ENCODE measurements at places on chromosomes 3 and 15.

GRCh38 chr15:58308742-58309355 is 122.9 kb upstream of the LIPC start:
- DNase-seq: no peak

DNA sequence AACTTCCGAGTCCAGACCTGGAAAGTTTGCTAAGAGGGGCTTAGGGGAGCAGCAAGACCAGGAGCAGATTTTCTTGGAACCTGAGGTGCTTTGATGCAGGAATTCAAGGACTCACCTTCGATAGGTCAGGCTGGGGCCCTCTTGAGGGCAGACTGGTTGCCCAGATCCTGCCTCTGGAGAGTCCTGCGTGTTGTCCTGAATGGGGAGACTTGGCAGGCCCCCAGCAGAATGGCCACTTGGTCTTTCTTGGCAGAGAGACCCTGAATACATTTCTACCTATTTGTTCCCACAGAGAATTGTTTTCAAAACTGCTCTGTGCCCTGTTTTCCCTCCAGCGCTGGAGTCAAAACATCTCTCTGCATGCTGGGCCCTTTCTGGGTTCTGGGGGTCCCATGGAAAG is 4.2 kb downstream of the KLF13 start:
- no peak for DNase-seq

DNA sequence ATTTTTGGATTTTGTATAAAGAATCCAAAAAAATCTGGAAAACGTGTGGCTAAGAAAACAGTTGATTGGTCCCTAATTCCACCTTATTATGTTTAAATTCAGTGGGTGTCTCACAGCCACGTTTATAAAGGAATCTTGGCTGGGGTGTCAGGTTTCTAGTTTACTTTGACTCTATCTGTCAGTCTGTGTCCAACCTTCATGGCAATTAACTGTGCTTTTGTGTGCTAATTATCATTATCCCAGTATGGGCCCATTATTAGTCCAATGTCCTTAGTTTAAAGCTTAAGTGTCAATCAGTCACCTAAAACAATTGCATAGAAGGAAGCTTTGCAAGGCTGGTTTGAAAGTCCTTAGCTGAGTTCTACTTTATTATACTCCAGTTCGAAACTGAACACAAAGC is 3.7 kb upstream of the CNTN4 start:
- DNase-seq: no peak

DNA sequence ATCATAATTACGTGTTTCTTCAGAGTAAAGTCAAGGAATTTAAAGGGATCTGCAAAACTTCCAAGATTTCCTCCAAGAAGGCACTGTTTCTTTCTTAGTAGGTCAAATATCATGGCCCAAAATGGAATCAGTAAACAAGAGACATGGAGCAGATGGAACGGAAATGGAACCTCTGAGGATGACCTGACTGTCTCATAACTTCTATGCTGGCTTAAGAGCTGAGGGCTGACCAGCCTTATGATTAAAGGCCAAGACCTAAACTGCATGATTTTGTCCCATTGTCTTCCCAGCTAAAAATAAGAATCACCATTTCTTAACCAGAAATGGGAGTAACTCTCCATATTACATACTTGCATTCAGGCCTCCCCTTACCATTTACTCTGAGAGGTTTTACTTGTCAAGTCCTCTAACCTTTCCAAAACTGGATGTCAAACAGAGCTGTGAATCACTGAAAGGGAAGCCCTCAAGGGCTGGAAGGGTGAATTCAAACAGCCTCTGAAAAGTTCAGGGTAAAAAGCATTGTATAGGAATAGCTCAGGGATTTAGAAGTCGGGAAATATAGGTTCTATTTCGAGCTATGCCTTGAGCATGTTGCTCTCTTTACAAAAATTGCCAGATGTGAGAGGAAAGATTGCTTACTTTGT is 103.7 kb downstream of the MEIS2 start:
- no peak for DNase-seq

DNA sequence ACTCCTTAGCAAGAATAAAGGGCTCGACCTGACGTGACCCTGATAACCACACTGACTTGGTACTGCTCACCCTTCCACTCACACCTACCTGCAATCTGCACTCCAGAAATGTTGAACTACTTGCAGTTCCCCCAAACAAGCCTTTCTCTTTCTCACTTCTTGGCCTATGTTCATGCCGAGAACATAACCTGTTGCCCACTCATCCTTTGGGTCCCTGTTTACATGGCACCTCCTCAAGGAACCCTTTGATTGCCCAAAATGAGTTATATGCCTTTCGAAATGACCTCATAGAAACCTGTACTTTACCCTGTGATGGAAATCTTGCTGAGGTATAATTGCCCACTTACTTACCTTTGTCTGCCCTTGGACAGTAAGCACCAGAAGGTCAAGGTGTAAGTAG is 96.2 kb downstream of the TMCO5A start:
- DNase-seq: no peak

Data from HTR-8/SVneo (cell line).